Type B pancreatic cell (in vitro differentiated cells): ENCODE measurements at places on chromosomes 1 and 21.

DNA sequence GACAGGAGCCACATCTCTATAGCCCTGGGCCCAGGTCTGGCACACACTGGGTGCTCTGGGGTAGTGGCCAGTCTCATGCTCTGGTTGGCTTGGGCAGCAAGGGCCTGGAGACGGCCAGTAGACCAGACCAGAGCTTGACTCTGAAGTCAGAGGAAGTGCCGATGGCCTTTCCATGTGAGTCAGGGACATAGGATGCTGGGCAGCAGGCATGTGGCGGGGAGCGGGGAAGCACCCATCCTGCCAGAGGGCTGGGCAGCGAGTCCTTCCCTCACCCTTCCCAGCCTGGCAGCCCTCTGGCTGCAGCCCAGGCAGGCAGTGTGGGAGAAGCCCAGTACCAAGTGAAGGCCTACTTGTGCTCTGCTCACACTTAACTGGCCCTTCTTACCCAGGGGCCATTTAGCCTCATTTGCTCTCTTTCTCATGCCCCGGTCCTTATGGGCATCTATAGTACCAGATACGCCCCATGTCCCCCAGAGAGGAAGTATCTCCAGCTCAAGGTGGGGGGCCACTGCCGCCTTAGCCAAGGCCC lies 3.3 kb downstream of the GPR153 start:
- DNase-seq, result no peak

DNA sequence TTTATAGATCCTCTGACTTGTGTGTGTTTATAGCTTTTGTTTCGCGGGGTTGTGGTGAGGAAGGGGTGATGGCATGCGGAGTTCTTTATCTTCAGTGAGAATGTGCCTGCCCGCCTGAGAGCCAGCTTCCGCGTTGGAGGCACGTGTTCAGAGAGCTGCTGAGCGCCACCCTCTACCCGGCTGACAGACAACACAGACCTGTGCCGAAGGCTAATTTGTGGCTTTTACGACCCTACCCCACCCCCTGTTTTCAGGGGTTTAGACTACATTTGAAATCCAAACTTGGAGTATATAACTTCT lies 14.4 kb upstream of the CD101 start:
- DNase-seq, result no peak

DNA sequence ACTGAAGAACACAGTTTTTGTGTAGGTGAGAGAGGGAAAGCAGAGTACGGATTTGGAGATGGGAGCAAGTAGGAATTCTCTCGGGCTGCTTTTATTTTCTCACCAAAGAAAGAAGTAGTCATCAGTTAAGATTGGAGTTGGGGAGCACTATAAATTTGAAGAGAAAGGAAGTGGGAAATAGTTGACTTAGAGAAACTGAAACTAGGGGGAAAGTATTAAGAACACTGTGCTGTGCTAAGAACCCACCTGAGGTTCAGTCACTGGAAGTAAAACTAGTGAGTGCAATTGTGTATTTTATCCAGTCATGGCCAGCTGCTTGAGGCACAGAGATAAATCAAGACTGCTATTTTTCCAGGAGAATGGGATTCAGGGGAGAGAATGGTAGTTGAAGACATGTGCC lies 37.4 kb downstream of the CLCC1 start:
- DNase-seq, result no peak

GRCh38 chr1:174142836-174143235 lies 16.5 kb upstream of the RABGAP1L start:
- DNase-seq, result no peak

- DNase-seq, result no peak
These were observed 509.3 kb upstream of the LRRC7 start for GRCh38 chr1:69058454-69058853.

DNA sequence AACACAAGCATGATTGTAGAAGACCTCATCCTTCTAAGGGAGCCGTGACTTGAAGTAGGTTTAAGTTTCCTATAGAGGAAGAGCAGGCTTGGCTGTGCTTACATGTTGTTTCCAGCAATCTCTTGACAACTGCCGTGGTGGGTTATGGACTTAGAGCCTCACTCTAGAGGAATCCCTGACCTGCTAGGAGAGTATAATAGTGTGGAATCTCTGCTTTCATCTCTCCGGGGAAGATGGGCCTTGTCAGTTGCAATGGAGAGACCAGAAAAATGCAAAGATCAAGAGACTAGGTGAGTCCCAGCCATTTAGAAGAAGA lies 137.6 kb downstream of the MIS18A start:
- no peak for DNase-seq

- no peak for DNase-seq
These were observed 89.7 kb downstream of the PGM1 start for GRCh38 chr1:63682936-63683335.

DNA sequence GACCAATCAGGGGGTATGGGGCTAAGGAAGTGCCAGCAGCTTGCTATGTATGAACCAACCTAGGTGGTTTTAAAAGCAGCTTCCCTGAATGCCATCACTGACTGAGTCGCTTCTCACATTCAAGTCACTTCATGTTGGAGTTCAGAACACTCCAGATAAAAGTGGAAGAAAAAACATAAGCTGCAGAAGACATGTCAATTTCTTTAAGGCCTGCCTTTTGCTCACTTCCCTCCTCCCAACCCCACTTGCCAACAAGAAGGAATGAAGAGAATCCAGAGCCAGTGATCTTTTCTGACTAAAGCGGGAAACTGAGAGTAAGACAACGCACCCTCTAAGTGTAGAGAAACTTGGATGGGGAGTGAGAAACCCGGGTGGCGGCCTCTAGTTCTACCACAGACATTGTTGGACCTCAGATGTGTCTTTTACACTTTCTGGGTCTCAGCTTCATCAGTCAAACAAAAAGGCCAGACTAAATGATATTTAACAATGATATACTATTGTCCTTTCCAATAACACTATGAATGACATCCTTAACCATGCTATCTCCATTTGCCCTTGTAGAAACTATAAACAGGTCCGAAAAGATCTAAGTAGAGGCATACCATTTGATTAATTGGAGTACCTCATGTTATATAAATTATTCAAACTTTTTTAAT lies 54.1 kb downstream of the LUZP1 start:
- no peak for DNase-seq

DNA sequence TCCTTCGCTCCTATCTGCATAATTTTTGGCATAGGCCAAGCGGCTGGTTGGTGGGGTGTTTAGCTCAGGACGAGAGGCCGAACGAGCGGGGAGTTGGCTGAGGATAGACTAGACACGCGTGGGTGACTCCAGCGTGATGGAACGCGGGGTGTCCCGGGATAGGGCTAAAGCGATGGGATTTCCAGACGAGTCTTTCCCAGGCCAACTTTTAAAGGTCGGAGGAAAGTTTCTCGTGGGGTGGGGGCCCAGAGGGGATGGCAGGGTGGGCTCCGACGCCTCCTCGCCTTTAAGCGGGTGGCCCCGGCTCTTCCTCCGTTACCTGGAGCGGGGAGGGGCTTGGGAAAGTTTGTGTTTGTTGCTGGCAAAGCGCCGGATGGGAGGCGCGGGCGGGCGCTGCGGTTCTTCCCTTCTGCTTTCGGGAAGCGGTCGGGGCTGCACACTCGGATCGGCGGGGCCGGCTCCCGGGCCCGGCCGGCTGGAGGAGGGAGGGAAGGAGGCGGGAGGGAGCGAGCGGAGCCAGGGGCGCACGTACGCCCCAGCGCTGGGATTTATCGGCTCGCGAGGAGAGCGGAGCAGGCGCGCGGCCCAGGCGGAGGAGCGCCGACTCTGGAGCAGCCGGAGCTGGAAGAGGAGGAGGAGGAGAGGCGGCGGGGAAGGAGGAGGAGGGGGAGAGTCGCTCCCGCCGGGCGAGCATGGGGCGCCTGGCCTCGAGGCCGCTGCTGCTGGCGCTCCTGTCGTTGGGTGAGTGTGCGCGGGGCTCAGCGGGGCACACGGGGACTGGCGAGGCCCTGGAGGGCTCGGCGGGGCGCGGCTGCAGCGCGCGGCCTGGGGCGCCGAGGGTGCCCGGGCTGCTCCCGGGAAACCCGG lies at the start of gene PTGFRN:
Gene PTGFRN (plus strand): TSS at position 405 of the 867 bp plus-strand sequence. CDS start 288 bp downstream, at position 693.
- DNase-seq, result peak; percentile 89

GRCh38 chr1:228490120-228491078 lies 3.2 kb downstream of the RNF187 start:
- no peak for DNase-seq

- no peak for DNase-seq
These were observed 1.6 kb upstream of the METTL25B start for GRCh38 chr1:156726549-156727226.

- no peak for DNase-seq
These were observed 30.3 kb upstream of the MUTYH start for GRCh38 chr1:45370575-45370974.

GRCh38 chr1:175576865-175577264 lies 166.5 kb downstream of the TNR start:
- DNase-seq, result no peak

GRCh38 chr1:212565571-212566305 lies 42.8 kb upstream of the ATF3 start:
- no peak for DNase-seq

DNA sequence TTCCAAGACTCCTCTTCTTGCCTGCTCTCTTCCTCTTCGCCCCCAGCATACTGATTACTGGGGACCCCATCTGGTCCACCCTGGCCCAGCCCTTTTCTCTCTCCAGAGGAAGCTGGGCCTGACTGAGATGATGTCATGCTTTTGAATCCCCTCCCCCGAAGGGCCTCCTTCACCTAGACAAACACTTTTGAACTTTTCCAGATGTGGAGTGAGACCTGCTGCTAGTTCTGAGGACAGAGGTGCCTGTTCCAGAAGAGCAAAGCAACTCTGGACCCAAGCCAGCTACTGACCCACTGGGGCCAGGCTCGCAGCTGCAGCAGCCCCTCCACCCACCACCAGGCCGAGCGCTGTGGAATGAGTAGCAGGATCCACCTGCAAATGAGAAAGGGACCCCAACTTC lies 8.4 kb downstream of the CD34 start:
- DNase-seq, result no peak

DNA sequence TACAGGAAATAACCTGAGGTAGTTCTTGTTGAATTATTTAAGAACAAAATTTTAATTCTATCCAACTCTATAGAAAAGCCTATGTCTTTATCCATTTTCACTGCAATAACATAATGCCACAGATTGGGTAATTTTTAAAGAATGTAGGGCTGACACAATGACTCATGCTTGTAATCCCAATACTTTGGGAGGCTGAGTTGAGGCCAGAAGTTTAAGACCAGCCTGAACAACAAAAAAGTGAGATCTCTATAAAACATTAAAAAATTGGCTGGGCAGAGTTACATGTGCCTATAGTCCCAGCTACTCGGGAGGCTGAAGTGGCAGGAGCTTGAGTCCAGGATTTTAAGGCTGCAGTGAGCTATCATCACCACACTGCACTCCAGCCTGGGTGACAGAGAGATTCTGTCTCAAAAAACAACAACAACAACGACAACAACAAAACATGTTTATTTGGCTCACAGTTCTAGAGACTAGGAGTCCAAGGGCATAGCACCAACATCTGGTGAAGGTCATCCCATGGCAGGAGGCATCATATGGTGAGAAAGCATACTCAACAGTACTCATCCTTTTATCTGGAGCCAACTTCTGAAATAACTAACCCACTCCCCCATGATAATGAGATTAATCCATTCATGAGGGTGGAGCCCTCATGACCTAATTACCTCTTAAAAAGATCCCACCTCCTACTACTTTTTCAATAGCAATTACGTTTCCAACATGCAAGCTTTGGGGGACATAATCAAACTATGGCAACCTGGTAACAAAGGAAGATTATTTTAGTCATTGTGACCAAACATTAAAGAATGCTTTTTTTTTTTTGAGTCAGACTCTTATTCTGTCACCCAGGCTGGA lies 59.6 kb downstream of the ABL2 start:
- DNase-seq, result no peak

GRCh38 chr1:79549201-79549600 lies 542.7 kb upstream of the ADGRL4 start:
- no peak for DNase-seq

GRCh38 chr1:237383791-237384190 lies 341.8 kb downstream of the RYR2 start:
- DNase-seq, result no peak

GRCh38 chr1:42176902-42177519 lies 12.5 kb upstream of the GUCA2A start:
- no peak for DNase-seq

GRCh38 chr1:41631971-41632370 lies 147.5 kb upstream of the EDN2 start:
- DNase-seq, result no peak

DNA sequence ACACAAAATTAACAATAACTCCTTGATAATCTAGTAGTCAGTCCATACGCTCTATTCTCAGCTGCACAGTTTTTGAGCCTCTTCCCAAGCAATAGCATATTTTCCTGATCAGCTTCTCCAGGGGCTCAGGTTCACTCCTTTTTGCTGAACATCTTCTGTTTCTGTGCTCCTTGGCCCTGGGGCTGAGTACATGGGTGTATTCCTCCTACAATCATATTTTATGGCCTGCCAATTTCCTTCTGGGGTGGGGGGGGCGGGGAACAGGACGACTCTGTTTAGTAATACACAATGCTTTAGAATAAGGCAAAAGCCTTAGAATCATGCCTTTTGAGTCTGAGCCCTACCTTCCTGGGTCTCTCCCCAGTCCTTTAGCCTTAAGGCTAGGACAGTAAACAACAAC lies 8.5 kb downstream of the CLDN19 start:
- no peak for DNase-seq

- DNase-seq, result no peak
These were observed 10.4 kb downstream of the TFF3 start for GRCh38 chr21:42304556-42305454.

- no peak for DNase-seq
These were observed 65.2 kb upstream of the PRKACB start for GRCh38 chr1:84078842-84079202.

DNA sequence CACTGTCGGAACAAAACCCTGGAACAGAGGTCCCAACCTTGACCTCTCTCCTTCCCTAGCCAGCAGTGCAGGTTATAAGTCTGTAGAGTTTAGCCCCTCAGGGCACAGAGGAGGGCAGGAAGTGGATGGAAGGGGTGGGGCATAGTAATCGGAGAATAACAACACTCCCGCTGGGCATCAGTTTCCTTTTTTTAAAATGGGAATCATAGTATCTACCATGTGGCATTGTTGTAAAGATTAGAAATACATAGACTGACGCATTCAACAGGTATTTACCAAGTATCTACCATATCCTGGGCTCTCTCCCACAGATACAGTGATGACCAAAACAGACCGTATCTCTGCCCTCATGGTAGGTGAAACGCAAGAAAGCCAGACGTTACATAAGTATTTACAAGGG lies 24.9 kb upstream of the ATF3 start:
- DNase-seq, result no peak

- DNase-seq, result no peak
These were observed 15.8 kb upstream of the ZNF678 start for GRCh38 chr1:227547310-227548118.

- no peak for DNase-seq
These were observed 18.7 kb downstream of the EDN2 start for GRCh38 chr1:41465741-41466140.

- DNase-seq, result no peak
These were observed 297.5 kb downstream of the HHIPL2 start for GRCh38 chr1:222250376-222250775.

DNA sequence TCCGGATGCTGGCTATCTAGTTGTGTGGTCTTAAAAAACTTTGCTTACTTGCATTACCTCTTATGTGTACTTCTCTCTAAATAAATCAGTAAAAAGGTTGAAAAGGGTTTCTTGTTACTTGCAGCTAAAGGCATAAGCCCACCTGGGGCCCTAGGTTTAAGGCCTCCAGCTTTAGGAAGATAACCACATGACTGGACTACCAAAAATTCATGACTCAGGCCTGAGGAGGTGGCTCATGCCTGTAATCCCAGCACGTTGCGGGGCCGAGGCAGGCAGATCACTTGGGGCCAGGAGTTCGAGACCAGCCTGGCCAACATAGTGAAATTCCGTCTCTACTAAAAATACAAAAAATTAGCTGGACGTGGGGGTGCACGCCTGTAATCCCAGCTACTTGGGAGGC lies 142.9 kb downstream of the APP start:
- no peak for DNase-seq
